ENCODE measurements at places on chromosomes 1 and 21.

GRCh38 chr1:69739251-69739605 is 171.5 kb downstream of the LRRC7 start:
- DNase-seq, result no peak

DNA sequence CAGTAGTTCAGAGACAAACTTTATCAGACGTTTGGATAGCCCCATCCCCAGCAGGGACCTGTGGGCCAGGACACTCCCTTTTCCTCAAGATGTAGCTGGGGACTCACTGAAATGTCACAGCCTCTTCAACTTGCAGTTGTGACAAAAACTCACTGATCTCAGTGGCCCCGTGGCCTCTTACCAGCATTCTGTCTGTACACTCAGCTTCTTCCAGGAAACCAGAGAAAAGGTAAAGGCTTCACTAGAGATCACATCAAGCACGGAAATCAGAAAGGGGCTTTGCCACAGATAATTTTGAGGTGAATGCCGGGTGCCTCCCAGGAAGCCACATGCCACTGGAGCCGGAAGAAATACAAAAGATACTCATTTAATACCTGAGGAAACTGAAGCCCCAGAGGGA is 122.2 kb downstream of the CCDC185 start:
- peak; percentile 13 for DNase-seq

- DNase-seq, result no peak
Observed at GRCh38 chr1:52593495-52593894, 8.7 kb upstream of the GPX7 start.

DNA sequence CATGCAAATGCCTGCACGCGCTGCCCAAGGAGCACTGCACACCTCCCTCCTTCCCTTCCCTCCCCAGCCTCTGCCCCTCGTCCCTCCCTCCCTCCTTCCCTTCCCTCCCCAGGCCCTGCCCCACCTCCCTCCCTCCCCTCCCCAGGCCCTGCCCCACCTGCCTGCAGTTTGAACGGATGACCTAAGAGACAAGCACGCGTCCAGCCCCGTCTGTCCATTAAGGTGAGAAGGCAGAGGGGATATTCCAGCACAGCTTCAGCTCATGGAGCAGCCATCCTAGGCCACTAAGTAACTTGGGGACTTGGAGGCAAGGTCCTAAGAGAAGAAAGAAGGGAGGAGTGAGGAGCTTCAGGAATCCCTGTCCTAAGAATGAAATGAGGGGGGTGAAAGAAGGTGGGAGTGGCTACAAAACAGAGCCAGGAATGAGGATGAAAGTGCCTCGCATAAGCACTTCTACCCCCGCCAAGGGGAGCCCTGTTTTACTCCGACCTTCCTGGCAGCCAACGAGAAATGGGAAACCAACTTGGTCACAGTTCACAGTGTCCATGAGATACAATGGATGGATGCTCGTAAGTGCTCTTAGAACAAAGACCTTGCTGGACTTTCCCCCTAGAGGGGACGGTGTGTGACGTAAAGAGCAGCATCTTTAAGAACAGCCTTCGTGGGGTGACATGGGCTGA is 21.3 kb upstream of the EFHD2 start:
- no peak for DNase-seq

- DNase-seq, result no peak
Observed at GRCh38 chr1:228011721-228012311, 5.0 kb downstream of the WNT3A start.

DNA sequence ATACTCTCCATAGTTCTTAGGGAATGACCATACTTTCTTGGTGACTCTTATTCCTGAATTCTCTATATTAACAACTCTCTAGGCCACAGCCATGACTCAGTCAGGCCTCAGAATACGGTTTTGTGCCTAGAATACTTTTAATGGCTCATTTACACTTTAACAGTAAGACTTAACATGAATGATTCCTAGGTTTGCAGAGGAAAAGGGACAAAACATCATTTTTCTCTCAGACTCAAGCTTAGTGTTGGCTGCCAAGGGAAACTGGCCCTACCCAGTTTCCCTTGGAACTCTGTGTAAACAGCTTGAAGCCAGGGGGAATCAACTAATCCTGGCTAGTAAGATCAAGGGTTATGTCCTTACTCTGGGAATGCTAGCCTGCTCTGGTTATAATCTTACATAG is 164.9 kb upstream of the PKN2 start:
- DNase-seq, result no peak

- no peak for DNase-seq
Observed at GRCh38 chr1:89754518-89754917, 66.3 kb upstream of the LRRC8D start.

DNA sequence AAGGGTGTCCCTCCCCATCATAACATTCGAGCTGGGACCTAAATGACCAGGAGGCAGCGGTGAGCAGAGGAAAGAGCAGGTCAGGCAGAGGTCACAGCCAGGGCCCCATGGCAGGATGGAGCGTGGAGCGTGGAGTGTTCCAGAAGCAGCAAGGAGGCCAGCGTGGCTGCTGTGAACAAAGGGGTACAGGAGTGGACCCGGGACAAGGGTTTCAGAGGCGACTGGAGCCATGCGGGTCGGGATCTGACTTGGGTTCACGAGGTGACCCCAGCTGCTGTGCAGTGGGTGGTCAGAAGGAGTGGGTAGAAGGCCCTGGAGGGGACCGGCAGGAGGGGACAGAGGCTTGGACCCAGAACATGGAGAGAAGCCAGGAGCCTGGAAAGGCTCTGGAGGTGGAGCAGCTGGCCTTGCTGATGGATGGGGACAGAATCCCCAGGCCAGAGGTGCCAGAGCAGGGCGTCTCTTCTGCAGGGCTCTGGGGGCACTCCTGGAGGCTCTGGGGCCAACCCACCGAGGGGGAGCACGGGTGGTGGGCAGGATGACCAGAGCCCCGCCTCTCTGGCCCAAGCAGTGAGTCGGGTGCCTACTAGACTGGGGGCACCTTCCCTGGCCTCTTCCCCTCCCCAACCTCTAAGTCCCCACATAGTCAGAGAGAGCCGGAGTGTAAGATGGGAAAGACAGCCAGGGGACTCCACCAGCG is 2.3 kb downstream of the CHD5 start:
- DNase-seq, result no peak

DNA sequence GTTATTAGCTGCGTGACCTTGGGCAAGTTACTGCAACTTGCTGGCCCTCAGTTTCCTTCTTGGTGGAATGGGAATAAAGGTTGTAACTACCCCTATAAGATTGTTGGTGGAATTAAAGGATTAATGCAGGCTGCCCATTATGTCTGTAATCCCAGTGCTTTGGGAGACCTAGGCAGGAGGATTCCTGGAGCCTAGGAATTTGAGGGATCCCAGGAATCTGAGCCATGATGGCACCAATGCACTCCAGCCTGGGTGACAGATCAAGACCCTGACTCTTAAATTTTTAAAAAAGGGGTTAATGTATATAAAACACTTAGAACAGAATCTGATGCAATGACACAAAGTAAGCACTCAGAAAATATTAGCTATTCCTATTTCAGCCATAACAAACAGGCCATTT is 67.3 kb downstream of the PTGER3 start:
- no peak for DNase-seq

GRCh38 chr1:62178372-62178771 is 16.3 kb upstream of the L1TD1 start:
- no peak for DNase-seq

- no peak for DNase-seq
Observed at GRCh38 chr1:154174654-154175053, 17.2 kb downstream of the TPM3 start.

DNA sequence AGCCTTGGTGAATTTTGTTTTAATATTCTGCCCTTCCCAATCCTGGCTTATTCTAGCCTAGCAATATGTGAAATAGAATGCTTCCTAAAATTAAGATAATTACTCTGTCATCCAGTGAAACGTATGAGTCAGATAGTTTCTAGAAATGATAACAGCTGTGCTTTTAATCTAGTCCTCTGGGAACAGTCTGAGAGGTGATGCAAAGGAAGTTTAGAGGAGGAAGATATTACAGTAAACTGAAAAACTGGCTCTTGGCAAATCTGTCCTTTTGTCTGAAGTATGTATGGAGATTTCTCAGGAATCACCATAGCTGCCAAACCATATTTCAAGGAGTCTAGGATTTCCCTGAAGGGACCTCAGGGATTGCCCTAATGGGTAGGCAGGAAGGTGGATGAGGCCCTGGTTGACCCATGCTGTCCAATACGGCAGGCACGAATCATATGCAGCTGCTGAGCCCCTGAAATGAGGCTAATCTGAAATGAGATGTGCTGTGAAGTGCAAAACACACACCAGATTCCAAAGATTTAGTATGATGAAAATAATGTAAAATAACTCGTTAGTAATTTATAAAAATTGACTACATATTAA is 70.8 kb upstream of the LBR start:
- no peak for DNase-seq

GRCh38 chr1:197620714-197621163 is 154.5 kb downstream of the DENND1B start:
- DNase-seq, result no peak

DNA sequence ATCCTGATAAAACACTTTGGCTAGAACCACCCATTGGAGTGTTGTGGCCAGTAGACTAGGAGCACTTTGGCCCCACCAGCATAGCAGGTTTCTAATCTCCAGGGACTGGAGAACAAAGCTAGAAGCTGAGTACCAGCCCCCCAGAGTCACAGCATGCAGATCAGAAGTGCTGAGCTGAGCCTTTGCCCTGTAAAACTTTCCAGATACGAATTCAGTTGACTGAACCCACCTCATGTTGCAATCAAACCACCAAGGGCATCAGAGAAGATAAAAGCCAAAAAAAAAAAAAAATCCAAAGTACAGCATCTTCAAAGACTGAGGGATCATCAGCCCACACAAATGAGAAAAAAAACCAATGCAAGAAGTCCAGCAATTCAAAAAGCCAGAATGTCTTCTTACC is 8.7 kb upstream of the CD53 start:
- DNase-seq, result no peak

DNA sequence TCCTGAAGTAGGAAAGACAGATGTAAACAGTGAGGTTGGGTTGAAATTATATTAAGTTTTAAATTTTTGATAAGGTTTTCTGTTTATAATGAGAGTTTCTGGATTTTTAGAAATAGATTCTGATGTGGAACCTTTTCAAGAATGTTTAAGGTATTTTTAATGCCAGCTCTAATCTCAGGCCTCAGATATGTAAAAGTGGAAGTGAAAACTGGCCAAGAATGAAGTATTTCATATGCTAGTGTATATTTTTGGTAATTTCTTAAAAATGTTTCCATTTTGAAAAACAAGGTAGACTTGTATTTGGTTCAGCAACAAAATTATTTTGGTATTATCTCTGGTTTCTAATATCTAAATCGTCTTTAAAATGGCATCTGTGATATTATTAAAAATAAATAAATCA is 14.4 kb downstream of the IFNAR1 start:
- no peak for DNase-seq

DNA sequence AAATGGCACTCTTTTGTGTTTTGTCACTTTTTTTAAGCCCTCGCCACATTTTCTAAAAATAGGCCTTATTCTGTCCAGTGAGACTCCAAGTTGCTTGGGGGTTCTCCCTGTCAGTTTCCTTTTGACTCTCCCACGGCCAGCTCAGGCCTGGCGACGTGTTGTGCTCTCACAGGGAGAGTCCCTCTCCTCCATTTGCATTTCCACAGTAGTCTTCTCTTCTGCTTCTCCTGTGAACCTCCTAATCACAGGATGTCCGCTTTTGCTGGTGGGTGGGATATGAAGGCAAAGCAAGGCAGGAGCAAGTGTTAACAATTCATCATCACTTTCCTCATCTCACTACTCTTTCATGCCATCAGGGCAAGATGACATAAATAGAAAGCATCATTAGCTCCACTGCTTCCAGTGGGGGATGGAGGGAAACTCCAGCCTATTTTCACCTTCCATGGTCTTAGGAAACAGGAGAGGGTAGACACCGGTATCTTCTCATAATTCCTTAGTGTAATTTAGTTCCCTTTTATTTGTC is 99.8 kb downstream of the INTS7 start:
- DNase-seq, result no peak

DNA sequence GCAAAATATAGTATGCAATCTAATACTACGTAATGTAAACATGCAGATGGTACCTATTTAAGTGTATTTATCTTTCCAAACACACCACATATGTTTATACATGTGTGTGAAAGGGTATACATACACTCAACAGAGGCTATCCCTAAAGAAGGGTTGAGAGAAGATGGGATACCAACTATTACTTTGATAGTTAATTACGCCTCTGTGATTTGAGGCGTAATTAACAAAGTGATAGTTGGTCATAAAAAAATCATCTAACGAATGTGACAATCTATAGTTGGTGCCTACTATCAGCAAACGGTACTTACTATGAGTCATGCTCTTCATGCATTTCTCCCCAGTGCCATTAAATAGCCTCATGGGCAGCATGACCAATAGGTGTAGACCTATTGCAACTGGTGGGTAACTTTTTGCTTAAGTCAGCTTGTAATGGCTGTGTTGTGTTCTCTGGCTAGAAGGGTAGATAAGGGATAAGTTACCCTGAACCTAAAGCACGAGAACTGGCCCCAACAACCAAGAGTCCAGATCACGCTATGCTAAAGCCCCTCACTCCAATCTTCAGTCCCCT is 15.3 kb downstream of the RCAN1 start:
- DNase-seq, result no peak

DNA sequence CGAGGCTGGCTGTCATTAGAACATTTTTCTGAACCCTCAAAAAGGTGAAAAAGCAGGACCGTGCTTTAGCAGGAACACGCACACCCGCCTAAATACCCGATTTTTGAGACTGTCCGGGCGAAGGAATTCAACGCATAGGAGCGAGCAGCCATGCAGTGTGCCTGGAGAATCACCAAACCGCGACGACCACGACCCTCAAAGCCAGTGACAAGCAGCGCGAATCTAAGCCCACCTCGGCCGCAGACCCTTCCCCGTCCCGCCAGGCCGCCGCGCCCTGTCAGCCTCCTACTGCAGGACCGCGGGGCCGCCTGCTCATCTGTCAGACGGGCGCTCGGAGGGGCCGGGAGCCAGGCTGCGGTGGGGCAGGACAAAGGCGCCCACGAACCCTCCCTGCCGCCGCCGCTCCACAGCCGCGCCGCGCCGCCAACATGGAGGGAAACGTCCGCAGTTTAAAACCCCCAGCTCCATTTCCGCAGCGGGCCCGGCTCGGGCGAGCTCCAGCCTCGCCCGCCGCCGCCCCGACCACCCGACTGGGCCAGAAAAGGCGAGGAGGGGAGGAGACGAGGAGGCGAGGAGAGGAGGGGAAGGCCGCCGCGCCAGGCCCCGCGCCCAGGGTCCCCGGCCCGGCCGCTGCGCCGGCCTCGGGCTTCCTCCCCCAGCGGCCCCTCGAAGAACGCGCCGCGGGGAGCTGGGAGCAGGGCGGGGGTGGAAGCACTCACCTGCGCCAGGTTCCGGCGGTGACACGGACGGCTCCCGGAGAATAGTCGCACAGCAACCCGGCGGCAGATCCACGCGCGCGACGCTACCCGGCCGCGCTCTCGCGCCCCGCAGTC is at the start of gene LBR:
TSS of gene LBR (minus strand) at position 804 of the 833 bp plus-strand sequence. CDS start 3,963 bp downstream, outside the sequence.
- no peak for DNase-seq

DNA sequence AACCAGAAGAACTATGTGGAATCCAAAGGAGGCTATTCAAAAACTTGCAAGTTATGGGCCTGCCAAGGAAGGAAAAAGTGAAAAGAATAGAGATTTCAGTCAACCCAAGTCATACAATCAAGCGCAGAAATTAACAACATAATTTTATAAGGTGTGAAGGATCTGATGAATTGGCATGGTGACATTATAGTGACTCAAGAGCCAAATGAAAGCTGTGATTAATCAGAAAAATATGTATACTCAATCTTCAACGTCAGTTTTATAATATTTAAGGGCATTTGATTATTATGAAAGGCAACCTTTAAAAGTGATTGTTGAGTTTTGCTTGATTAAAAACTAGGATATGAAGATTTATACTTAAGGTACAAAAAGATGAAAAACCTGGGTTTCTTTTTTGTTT is 37.8 kb upstream of the THEM4 start:
- DNase-seq, result no peak

Data from T-helper 22 cell (primary cell).